Activated T-helper 1 cell treated with anti-CD3 and anti-CD28 coated beads, Interleukin-2, amount 50 U/mL, for 16 hours (primary cell): ENCODE measurements at places on chromosomes 12 and 14.

- no peak for DNase-seq
Observed at GRCh38 chr12:99752740-99753139, 105.2 kb downstream of the GARIN6 start.

DNA sequence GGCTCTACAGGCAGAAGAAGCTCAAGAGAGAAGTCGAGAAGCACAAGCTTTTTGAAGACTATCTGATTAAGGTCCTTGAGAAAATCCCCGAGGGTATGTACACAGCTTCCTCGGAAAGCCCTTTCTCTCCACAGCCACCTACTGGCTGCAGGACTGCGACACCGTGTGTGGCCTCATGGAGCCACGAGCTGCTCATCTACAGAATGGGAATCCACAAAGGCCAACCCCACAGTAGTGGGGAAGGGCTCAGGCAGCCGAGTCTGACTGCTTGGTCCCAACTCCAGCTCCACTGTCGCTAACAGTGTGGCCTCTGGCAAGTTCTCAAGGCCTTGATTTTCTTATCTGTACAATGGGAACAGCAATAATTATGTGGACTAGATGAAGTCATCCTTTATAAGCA lies 2.5 kb downstream of the CCDC197 start:
- no peak for DNase-seq

- no peak for DNase-seq
Observed at GRCh38 chr12:2324387-2324786, 271.6 kb downstream of the CACNA1C start.

DNA sequence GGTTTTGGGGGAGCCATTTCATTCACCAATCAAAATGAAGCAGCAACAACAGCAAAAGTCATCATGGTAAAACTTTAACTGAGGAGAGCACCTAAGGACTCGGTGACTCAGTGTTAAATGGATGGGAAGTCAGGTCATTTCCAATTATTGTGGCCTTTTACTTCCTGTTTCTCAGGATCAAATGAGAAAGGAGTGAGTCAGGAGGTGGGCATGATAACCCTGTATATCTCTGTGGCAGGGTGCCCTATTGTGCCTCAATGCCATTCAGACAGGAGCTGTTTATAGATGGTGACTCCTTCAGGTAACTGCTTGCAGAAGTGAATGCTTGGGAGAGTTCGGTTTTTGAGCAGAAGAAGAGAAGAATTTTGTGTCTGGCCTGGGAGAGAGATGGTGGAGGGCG lies 135.5 kb upstream of the CPM start:
- DNase-seq: no peak

DNA sequence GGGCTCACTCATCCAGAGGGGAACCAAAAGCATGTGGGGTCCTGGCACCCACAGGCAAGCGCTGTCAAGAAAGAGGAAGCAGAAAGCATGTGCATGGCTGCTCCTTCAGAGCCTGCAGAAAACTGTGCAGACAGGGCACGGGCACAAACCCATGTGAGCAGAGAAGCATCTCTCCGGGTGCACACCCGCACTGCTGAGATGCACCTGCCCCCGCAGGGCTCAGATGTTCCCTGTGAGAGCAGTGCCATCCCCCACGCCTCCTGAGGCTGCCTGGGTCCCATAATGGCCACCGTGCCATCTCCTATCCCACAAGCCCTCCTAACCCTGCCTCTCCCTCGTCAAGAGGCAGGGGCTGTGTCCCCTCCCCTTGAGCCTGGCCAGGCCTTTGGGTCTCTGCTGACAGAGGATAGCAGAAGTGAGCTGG lies 32.3 kb upstream of the INF2 start:
- no peak for DNase-seq

DNA sequence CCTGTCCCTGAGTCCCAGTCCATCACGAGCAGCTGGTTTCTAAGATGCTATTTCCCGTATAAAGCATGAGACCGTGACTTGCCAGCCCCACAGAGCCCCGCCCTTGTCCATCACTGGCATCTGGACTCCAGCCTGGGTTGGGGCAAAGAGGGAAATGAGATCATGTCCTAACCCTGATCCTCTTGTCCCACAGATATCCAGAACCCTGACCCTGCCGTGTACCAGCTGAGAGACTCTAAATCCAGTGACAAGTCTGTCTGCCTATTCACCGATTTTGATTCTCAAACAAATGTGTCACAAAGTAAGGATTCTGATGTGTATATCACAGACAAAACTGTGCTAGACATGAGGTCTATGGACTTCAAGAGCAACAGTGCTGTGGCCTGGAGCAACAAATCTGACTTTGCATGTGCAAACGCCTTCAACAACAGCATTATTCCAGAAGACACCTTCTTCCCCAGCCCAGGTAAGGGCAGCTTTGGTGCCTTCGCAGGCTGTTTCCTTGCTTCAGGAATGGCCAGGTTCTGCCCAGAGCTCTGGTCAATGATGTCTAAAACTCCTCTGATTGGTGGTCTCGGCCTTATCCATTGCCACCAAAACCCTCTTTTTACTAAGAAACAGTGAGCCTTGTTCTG lies 41.6 kb downstream of the DAD1 start:
- no peak for DNase-seq

DNA sequence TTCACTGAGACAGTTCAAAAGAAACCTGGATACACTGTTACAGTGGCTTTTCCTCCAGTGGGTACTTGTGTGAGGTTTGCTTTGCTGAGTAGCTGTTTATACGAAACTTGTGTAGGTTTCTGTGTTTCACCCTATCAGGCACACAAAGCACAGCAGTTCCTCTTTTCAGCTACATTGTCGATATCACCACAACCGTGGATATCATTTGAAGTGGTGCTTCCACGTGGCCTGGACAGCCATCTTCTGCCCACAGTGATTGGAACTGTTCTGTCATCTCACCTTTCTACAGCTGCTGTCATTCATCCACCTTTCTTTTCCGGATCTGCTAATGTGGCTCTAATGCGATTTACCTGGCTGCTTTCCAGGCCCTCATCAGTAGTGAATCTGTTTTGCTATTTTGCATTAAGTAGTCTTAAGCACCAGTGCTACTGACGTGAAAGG lies 368.8 kb downstream of the SYT1 start:
- no peak for DNase-seq

DNA sequence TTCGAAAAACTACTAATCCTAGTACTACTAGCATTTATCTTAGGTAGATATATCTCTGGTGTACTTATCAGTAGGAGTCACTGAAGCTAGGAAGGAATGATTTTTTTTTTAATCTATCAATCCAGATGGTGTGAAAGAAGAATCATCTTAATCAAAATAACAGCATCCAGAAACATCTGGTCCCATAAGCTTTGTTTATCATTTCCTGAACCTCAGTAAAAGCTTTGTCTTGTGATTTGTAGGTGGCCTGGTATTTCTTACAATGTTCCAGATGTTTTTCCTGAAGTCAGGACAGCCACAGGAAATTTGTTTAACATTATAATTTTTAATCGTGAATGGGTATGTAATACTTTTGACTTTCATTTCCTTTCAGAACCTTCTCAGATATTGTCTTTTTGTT lies 28.0 kb upstream of the LUM start:
- no peak for DNase-seq
